LNCaP clone FGC (cell line): ENCODE measurements at places on chromosomes 1 and 21.

DNA sequence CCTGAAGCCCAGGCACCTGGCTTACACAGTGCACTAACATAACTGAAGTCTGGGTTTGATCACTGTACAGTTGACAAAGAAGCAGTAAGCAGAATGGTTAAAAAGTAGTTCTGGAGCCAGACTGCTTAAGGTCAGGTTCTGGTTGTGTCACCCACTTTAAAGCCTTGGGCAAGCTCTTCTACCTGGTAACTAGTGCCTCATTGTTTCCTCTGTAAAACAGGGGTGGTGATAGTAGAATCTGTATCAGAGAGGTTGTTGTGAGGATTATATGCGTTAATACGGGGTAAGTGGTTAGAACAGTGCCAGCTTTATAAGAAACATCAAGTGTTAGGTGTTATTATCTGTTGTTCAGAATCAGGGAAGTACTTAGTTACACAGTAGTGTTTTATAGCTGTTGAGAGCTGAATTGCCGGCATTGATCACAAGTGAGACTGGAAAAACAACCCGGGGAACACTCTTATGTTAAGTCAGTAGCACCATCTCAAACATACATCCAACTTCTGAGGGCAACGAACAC is 3.7 kb downstream of the BACH1 start:
- peak; percentile 69 for DNase-seq

GRCh38 chr21:16594191-16594590 is 864.4 kb downstream of the USP25 start:
- DNase-seq, result no peak

DNA sequence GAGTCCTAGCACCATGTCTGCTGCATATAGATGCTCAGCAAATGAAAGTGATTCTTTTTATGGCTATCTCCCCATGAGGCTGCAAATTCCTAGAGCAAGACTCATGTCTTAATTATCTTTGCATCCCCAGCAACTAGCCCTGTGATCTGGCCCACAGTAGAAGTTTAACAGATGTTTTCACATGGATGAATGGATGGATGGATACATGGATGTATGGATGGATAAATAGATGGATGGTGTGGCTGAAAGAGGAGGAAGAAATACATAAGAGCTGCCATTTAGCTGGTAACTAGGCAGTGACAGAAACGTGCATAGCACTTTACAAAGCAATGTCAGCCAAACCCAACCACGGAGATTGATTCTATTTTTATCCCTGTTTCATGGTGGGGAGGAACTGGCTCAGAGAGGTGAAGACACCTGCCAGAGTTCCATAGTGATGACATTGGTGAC is 32.7 kb upstream of the ZBTB40 start:
- no peak for DNase-seq

- no peak for DNase-seq
Observed at GRCh38 chr1:87263281-87263680, 65.4 kb upstream of the LMO4 start.

DNA sequence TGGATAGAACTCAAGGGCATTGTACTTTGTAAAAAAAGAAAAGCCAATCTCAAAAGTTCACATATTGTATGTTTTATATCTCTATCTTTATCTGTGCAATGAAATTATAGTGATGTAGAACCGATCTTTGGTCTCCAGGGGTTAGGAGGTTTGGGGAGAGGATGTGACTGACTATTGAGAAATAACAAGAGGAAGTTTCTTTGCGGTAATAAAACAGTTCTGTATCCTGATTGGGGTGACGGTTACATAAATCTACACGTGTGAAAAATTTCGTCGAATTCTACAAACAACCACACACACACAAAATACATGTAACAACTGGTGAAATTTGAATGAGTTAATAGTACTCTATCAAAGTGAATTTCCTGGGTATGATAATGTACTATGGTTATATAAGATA is 10.6 kb upstream of the OR2T33 start:
- no peak for DNase-seq

DNA sequence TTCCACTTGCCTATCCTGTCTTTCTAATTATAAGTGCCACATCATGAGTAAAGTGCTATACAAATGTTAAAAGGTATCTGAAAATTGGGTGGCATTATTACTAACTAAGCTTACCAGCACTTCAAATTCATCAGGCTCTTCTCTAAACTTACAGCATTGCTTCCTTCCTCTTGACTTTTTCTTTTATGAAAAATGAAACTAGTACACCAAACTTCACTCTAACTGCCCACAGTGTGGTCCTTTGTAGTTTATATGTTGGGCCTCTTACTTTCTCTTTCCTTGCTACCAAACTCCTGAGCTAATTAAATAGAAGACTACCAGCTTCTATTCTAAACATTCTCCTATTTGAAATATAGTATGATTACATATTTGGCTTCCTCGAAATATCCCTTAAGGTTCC is 81.8 kb downstream of the NOTCH2 start:
- no peak for DNase-seq

DNA sequence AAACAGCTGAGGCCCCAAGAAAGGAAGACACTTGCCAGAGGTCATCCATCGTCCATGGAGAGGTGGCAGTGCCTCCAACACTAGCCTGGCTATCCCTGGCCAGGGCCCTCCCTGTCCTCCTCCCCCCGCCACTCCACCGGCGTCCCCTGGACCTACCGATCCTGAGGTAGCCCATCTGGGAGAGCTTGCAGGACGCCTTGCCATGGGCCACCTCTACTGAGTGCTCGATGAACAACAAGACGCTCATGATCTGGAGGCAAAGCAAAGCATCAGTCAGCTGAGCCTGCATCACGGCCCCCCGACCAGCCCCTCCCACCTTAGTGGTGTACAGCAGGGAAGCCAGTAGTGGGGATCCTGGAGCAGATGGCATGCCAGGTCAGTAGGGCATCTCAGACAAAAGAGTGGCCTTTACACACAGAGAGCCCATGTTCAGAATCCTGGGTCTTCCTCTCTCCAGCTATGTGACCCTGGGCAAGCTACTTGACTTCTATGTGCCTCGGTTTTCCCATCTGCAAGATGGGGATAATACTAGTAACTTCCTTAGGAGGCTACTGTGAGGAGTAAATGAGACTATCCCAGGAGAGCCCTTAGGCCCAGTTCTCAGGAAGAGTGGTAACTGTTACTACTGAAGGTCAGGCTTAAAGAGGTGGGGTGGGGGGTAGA is 15.1 kb downstream of the LAPTM5 start:
- DNase-seq, result no peak

DNA sequence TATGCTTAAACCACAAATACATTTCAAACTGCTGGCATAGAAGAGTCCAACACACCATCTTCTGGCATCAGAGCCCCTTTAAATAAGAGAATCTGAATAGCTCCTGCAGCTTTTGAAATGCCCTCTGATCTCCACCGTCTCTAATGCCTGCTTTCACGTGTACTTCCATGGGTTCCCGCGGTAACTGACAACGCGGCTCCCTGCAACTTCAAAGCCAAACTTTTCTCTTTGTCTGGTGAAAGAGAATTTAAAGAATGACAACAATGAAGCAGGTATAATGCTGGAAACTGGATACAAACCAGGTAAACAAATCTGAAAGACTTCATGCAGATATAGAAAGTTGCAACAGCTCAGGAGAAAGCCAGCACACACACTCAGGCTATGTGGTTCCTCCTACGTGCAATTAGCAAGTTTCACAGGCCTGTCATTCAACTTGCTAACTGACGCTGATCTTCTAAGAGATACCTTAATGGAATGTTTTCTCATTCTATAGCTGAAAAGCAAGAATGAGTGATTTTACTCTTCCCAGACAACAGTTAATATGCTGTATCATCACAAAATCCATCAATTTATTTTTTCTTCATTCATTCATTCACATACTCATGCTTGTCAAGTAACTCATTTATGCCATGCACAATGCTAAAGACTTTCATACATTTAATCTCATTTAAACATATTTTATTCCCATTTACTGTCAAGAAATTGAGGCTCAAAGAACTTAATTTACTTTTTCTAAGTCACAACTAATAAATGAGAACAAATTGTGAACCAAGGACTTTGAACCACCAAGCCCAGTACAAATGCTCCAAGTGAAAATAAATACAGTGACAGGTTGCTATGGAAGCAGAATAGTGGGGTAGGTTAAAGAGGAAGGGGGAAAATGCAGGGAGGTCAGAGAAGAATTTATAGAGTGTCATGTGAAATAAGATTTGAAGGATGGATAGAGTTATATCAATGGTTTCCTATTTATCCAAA is 202.7 kb upstream of the SNX7 start:
- DNase-seq, result no peak

DNA sequence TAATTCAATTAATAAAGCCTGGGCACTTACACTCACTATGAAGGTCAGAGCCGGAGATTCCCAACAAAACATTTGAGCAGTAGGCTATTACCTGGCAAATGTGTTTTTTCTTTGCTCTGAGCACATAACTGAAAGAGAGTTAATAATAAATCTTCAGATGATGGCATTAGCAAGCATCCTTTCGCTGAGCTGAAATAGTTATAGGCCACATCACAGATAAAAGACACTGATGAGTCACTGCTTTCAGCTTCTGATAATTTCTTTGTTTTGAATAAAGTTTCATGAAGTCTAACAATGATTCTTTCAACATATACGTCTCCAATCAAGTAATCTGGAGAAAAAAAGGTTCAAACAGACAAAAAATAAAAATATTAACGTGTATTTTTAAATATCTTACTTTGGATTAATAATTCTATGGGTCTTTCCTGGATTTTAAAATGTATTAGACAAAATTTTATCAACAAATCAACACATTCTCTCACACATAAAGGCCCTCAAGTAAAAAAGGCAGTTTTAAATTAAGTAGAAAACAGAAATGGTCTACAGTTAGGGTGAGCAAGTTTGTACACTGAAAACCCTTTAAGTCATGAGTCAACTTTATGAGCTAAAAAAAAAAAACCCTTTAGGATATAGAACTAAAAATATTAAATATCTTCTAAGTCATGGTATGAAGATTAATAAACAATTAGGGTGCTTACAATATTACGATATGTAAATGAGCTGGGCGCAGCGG is 33.1 kb downstream of the LTN1 start:
- DNase-seq, result no peak

- no peak for DNase-seq
Observed at GRCh38 chr1:51564124-51564523, 45.1 kb upstream of the EPS15 start.

DNA sequence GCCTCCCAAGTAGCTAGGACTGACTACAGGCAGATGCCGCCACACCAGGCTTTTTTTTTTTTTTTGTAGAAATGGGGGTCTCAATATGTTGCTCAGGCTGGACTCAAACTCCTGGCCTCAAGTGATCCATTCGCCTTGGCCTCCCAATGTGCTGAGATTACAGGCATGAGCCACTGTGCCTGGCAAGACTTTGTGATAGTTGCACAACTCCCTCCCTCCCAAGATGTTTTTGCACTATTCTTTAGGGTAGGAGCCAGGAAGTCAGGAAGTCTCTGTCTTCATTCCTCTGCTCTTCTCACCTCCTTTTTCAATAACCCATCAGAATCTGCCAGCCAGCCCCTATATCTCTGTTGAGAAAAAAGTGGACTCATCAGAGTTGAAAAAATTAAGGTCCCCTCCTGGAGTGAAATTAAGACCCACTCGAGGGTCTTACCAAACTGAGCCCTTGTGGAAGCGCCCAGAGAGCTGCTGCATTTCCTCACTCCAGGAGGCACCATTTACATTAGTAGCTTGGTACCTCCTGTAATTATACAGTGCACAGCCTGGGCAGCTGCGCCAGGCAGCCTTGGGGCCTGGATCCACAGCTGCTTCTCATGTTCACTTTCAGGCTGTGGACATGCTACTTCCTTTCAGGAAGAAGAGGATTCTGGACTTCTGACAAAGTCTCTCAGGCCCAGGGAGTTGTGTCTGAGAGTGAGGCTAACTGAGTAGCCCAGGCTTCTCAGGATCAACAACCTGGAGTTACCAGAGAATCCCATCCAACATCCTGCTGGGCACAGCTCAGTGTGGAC is 24.0 kb downstream of the TCEA3 start:
- DNase-seq, result no peak

GRCh38 chr1:28278763-28279162 is 19.4 kb downstream of the SESN2 start:
- DNase-seq, result no peak

GRCh38 chr1:237887542-237887941 is 3.2 kb downstream of the ZP4 start:
- DNase-seq, result no peak

DNA sequence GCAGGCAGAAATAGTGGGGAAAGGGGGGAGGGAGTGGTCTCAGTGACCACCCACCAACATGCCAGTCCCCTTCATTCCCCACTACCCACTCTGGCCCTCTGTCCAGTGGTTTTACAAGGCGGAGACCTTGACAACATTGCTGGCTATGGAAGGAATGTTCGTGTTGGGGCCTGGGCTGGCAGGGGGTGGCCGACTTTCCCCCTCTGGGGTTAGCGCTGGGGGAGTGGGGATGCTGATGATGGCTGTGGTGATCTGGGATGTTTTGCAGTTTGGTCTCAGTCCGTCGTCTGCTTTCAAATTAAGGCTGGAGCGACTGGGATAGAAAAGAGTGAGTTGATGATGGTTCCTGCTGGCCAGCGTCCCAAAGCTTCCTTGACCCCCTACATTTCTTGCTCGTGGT is 20.3 kb downstream of the DDX20 start:
- DNase-seq, result no peak

DNA sequence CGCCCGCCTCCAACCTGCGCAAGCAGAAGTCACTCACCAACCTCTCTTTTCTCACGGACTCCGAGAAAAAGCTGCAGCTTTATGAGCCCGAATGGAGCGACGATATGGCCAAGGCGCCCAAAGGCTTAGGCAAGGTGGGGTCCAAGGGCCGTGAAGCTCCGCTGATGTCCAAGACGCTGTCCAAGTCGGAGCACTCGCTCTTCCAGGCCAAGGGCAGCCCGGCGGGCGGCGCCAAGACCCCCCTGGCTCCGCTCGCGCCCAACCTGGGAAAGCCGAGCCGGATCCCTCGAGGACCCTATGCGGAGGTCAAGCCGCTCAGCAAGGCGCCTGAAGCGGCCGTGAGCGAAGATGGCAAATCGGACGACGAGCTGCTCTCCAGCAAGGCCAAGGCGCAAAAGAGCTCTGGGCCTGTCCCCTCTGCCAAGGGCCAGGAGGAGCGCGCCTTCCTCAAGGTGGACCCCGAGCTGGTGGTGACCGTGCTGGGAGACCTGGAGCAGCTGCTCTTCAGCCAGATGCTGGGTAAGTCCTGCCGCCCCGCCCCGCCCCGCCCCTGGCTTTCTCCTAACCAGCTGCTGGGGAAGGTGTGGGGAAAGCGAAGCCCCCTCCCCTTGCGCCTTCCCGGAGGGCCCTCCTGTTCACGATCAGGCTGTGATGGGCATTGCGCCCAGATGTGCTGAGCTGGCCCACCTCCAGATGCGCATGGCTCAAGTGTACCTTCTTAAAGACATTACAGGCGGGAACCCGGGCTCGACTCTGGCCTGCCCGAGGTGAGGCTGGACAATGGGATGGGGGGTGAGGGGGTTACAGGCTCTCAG is 110.2 kb downstream of the NAV1 start:
- no peak for DNase-seq

DNA sequence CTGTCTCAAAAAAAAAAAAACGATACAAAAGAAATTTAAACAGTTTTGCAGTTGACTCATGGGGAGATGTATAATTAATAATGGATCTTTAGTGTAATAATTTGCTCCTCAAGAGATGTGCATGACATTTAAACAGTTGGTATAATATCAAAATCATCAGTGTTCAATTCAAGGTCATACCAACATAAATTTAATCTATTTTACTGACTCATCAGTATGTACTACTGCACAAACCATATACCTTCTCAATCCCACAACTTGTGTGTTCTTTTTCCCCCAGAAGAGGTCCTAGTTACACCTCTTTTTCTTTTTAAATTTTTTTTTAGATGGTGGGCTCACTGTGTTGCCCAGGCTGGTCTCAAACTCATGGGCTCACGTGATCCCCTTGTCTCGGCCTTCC is 23.6 kb downstream of the CDKN2C start:
- no peak for DNase-seq
